Left ventricle myocardium inferior (tissue), 1 donor: ENCODE measurements at places on chromosomes 1 and 21. TPM values are rescaled to one million over a fixed set of nuclear protein-coding genes. Genes with fewer than 3 reads are reported as not detected.

DNASE2B gene
- not detected for total RNA-seq

LAPTM5 gene
- total RNA-seq: 18.8 TPM

SKI gene
- total RNA-seq: 37.9 TPM

TFAP2E gene
- 0.30 TPM for total RNA-seq

HRNR gene
- total RNA-seq: not detected

SERPINC1 gene
- not detected for total RNA-seq

DNTTIP2 gene
- total RNA-seq: 40.0 TPM
